ENCODE measurements at places on chromosomes 5 and 9. TPM values are rescaled to one million over a fixed set of nuclear protein-coding genes. Genes with fewer than 3 reads are reported as not detected.

The ANKRD20A1 gene
- 0.10 TPM for total RNA-seq

- peak; percentile 72 for DNase-seq
Measured at GRCh38 chr9:137241490-137242268, 592 bp downstream of the TUBB4B start.

GRCh38 chr5:67104859-67105258 is 91.7 kb downstream of the CD180 start:
- DNase-seq: no peak

- DNase-seq: peak; percentile 51
Measured at GRCh38 chr5:160508780-160509361, 87.2 kb downstream of the PTTG1 start.

DNA sequence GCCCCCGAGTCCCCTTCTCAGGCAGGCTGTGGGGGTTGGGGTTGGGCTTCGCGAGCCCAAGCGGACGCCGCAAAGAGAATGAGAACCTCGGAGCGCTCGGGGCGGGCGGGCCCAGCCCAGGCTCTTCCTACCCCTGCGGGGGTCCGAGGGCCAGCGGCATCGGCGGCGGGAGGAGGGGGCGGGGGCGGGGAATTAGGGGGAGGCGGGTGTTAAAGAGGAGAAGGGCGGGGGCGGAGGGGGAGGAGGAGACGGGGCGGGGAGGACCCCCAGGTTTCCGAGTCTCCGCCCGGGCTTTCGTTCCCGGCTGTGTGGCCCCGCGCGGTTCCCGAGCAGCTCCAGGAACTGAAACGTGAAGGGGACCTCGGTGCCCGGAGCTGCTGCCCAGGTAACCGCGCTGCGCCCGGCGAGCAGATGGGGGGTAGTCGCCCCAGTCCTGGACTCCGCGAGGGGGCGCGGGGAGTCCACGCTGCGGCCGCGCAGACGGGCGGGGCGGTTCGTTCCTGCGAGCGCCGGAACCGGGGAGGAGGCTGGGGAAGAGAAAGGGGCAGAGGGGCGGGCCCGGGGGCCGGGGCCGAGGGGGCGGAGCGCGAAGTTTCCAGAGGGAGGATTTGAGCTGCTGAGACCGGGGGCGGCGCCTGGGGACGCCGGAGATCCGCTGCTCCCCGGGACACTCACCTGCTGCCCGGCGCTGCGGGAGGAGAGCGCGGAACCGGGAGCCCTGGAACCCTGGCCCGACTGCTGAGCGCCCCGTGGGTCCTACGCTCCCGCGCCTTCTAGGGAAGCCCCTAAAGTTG is 38.4 kb upstream of the PLEKHG4B start:
- DNase-seq: peak; percentile 67

DNA sequence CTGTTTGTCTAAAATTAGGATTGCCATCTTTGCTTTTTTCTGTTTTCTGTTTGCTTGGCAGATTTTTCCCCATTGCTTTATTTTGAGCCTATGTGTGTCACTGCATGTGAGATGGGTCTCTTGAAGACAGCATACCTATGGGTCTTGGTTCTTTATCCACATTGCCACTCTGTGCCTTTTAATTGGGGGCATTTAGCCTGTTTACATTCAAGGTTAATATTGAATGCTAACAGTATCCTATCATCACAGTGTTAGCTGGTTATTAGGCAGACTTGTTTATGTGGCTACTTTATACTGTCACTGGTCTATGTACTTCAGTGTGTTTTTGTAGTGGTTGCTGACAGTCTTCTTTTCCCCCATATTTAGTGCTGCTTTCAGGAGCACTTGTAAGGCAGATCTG is 67.3 kb downstream of the ISOC1 start:
- no peak for DNase-seq

DNA sequence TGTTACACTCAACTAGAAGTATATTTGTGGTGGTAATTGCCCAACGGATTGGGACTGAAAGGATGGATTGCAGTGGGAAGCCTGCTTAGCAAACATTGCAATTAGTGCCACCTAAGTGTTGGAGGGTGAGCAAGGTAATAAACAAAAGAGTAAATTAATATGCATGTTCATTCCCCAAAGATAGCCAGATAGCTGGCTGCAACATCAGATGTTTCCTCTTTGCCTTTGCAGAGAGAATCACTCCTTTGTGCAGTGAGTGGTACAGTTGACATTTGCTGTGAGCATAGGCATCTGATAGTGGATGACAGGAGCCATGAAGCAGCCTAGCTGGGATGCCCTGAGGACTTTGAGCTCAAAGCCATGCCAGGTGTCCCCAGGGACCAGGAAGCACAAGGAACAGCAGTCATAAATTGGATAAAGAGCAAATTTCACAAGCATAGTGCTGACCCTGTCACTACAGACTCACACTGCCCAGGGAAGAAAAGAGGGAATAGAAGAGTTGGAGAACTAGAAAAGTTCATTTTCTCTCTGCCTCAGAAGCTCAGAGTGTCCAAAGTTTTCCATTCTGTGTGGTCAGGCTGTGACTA is 336.1 kb upstream of the SLC30A5 start:
- no peak for DNase-seq
